ENCODE measurements at places on chromosomes 5 and 9.

GRCh38 chr5:179759581-179760551 is 27.2 kb downstream of the MAML1 start:
- peak; percentile 18 for DNase-seq

- no peak for DNase-seq
These were observed 142.9 kb downstream of the COX7C start for GRCh38 chr5:86760661-86761060.

GRCh38 chr9:110900456-110900855 is 137.8 kb downstream of the LPAR1 start:
- DNase-seq: no peak

- DNase-seq: no peak
These were observed 7.9 kb downstream of the SMARCA2 start for GRCh38 chr9:2023042-2023441.

DNA sequence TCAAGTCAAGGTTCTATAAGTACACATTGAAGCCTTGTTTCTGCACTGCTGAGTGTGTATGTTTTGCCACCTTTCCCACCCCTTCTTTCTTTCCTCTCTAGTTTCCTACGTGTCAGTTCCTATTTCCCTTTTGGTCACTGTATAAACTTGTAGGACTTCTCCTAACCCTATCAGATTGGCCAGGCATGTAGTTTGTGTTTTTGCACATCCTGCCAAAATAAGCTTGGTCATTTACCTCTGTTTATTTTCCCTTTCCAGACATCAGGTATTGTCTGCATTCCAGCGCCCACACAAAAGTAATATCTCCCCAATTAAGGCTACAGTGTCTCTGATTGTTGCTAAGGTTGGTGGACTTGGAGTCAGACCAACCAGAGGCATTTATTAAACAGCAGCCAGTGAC is 252.9 kb upstream of the MPDZ start:
- DNase-seq: no peak
